Fibroblast of skin of left quadriceps (primary cell): ENCODE measurements at places on chromosomes 4 and X.
A peak's percentile ranks its signal among the peaks of the same experiment; 100 is the strongest.

GRCh38 chrX:130728208-130728607 is 174.8 kb downstream of the ENOX2 start:
- no peak for DNase-seq

GRCh38 chr4:152307669-152308068 is 228.2 kb downstream of the FBXW7 start:
- DNase-seq, result no peak

DNA sequence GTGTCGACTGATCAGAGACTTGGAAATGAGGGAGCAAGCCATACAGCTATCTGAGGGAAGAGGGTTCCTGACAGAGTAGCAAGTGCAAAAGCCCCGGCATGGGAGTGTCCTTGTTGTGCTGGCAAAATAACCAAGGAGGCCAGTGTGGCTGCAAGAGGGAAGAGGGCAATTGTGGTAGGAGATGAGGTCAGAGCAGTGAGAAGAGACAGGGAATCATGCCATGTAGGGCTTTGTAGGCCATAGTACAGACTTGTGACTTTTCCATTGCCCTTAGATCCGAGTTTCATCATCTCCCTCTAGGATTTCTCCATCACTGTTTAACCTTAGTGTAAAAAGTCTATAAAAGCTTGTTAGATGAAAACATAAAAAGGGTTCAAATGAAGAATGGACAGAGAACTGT is 76.2 kb downstream of the DOCK11 start:
- no peak for DNase-seq

- DNase-seq, result no peak
These were observed 24.8 kb upstream of the CYBB start for GRCh38 chrX:37755025-37755424.

- DNase-seq, result no peak
These were observed 361.3 kb downstream of the OPHN1 start for GRCh38 chrX:68072041-68072440.

GRCh38 chrX:49291615-49292337 is 11.7 kb upstream of the GAGE10 start:
- DNase-seq, result peak; percentile 7

GRCh38 chr4:131091896-131092295 is 1995.9 kb downstream of the C4orf33 start:
- peak; percentile 14 for DNase-seq

DNA sequence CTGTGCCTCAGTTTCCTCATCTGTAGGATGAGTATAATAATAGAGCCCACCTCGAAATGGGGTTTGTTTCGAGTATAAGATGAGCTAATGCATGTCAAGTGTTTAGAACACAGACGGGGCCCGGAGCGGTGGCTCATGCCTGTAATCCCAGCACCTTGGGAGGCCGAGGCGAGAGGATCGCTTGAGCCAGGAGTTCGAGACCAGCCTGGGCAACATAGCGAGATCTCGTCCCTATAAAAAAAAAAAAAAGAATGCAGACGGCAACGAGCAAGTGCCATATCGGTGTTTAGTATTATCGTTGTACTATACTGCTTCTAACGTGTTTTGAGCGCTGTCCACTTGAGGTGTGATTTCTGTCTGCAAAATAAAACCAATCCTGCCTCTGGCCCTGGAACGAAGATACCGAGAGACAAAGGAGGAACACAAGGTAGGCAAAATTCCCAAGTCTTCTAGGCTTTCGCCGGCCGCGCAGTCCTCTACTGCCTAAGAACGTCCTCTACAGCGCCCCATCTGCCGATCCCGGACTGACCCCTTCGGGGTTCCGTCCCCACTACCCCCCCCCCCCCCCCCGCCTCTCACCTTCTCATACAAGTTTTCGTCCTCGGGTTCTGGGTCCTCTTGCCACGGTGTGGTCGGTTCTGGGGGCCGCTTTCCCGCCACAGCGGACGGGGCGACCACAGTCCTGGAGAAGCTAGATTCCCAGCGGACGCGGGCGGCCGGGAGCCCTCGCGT is 442 bp downstream of the NDUFB11 start:
- no peak for DNase-seq

- DNase-seq, result no peak
These were observed 434.4 kb upstream of the FAM47C start for GRCh38 chrX:36573720-36574119.

DNA sequence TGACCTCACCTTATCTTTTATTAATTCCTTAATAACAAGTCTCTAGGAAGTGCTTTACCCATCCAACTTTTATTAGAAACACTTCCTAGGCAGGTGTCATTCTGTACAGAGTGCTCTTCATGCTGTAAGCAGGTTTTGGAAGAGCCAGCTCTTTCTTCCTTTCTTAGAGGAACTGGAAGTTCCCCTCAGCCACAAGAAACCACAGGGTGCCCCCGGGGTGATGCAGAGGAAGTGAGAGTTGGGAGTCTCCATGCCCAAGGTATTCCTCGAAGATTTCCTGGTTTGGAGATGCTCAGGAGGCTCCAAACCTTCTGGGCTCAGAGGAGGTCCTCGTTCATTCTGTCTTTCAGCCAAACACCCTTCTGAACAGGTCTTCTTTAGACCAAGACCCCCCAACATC is 83.8 kb downstream of the EGF start:
- no peak for DNase-seq

DNA sequence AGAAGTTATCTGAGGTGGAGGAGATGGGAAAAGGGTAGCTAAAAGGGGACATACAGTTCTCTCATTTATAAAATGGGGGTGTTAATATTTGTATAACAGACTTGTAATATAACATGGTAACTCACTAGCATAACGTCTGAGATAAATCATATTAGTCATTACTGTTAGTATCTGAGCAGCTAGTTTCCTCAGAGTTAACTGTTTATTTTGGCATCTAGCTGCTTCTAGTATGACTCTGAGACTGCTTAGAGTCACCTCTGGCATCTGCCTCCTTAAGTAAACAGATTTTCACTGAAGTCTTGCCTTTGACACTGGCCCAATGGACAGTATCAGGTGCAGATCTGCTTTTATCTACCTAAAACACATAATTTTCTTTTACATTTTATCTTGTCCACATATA is 58.1 kb downstream of the SLC30A9 start:
- peak; percentile 1 for DNase-seq

GRCh38 chr4:28675582-28675981 is 1814.9 kb downstream of the STIM2 start:
- no peak for DNase-seq

DNA sequence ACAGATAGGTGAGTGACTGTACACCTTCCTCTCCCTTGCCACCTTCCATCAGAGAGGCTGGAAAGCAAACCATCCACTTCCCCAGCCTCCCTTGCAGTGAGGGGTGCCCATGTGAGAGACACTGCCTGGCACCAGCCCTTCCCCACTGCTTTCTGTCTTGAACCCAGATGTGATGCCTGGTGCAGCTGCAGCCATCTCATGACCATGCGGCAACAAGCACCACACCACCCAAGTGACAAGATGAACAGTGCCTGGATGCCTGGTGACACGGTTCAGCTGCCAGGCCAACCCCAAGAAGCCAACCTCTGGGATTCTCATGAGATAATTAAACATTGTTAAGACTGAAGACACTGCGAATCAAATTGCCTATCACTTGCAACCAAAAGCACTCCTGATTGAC is 31.4 kb downstream of the OTOP1 start:
- no peak for DNase-seq

GRCh38 chr4:39571054-39571453 is 43.8 kb upstream of the UGDH start:
- no peak for DNase-seq

- DNase-seq, result no peak
These were observed 67.1 kb downstream of the PPP2R2C start for GRCh38 chr4:6405397-6405706.

- DNase-seq, result no peak
These were observed 4.8 kb downstream of the MSANTD1 start for GRCh38 chr4:3253808-3254207.

DNA sequence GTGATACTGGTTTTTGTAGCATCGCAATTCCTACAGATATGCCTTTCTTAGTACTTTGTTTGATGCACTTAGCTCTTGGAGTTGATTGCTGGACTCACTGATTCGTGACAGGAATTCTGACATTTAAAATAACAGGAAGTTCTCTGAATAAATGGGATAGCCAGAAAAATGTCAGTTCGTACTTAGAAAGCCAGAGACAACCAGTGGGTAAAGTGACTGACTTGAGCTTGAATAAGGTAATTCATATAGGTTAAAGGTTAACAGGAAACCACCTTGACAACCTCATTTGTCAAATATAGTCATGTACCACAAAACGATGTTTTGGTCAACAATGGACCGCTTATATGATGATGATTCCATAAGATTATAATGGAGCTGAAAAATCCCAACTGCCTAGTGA is 181.4 kb downstream of the RPA4 start:
- no peak for DNase-seq

GRCh38 chr4:15234116-15234855 is 193.5 kb upstream of the C1QTNF7 start:
- no peak for DNase-seq

- DNase-seq, result no peak
These were observed 134.0 kb upstream of the PDLIM3 start for GRCh38 chr4:185669288-185669687.

DNA sequence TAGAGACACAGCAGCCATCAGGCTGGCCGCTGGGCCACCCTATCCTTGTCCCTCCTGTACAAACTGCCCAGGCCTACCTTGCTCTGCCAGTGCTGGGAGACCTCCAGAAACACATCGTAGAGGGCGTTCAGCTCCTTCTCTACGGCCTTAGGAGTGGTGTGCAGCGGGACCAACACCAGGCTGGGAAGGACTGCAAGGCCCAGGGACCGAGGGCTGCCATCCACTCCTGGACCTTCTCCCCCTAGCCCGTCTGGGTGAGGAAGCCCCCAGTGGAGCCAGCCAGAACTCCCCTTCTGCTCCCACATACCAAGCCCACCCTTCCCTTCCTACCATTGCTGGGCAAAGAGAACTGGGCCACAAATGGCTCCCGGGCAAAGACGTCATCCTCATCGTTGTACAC is 5.0 kb downstream of the RPL10 start:
- DNase-seq, result no peak

GRCh38 chrX:148316446-148316845 is 184.0 kb upstream of the AFF2 start:
- DNase-seq, result no peak

DNA sequence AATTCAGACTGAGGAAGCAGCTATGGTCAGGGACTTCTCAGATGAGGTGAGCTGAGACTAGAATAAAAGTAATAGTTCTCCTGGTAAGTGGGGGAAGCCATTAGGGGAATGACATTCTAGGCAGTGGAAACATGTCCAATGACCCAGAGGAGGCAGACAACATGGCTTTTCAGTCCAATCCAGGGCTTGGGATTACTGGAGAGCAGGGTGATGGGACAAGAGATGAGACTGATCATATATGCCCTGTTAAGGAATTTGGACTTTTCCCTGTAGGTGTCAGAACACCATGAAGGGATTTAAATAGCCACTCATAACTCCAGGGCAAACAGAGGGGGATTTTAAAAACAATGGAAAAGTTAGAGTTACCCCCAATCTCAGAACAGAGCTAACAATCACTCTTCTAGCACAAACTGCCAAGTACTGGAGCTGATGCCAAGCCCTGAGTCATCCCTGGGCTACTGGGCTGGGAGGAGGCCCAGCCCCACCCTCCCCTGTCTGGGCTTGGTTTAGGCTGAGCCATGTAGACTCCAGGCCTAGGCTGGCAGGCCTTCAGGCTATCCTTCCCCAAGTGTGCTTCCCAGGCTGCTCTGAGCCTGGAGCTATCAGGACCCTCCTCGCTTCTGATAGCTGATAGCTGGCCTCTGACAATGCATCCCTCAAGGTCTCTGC is 22.7 kb upstream of the MSN start:
- DNase-seq, result peak; percentile 56

- DNase-seq, result no peak
These were observed 807 bp downstream of the PGRMC1 start for GRCh38 chrX:119236623-119237561.

- peak; percentile 46 for DNase-seq
These were observed 31.3 kb downstream of the HAND2 start for GRCh38 chr4:173498771-173499170.

DNA sequence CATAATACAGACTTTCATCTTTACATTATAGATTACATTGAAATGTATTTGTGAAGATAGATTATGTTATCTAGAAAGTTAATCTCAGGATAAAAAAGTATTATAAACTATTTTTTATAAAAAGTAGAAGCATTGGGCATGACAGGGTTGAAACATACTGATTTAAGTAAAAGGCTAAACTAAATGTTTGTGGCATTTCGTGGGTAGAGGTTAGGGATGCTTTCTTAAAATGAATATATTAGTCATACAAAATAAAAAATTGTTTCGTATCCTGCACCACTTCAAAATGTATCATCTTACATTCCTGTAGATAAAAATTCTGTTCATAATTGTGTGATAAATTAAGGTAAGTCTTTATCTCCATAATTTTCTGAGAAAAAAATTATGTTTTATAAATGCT is 603.6 kb downstream of the SPRY1 start:
- no peak for DNase-seq

DNA sequence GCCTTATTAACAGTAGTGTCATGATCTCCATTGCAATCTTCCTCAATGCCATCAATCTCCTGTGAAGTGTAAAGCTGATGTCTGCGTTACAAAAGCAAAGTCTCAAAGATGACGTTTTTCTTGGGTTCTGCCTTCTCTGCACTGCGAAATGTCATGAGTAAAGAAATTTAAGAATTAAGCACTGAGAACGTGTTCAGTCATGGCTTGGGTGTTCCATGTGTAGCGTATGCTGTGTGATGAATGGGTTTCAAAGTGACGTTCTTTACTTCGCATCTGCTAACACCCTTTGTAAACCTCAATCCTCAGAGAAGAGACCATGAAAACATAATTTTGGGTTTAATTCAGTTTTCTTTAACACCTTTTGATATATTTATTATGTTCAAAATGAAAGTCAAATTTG is 999 bp downstream of the NAP1L5 start:
- DNase-seq, result no peak

- no peak for DNase-seq
These were observed 75.2 kb upstream of the NUDT6 start for GRCh38 chr4:122997463-122998101.

GRCh38 chrX:30568136-30568535 is 9.4 kb downstream of the TASL start:
- DNase-seq, result peak; percentile 33

GRCh38 chr4:169849456-169849855 is 91.7 kb upstream of the HPF1 start:
- DNase-seq, result no peak
